Omental fat pad (tissue), 4 donors: ENCODE measurements at places on chromosomes 5 and 9.

DNA sequence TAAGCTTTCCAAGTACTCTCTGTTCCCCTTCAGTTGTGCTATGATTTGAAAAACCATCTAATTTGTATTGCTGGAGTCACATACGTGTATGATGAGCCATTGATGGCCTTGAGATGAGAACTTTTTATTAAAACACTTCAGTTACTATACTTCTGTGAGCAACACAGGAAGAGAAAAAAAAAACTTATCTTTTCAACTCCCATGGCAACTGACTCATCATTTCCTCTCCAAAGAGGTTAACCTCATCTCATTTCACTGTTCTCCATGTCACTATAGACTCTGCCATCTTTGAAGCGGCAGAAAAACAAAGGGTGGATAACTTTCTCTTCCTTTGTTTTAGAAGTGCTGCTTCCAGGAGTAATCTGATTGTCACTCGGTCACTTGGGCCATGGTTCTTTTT is 104.3 kb upstream of the PCSK1 start:
- no peak for DNase-seq

- DNase-seq = no peak
Observed at GRCh38 chr5:53030893-53031292, 41.7 kb downstream of the ITGA2 start.

- no peak for DNase-seq
Observed at GRCh38 chr5:138659121-138659520, 83.9 kb upstream of the HSPA9 start.

- DNase-seq = no peak
Observed at GRCh38 chr5:171449426-171449825, 30.0 kb downstream of the FGF18 start.

GRCh38 chr5:94057655-94058054 is 316.3 kb upstream of the POU5F2 start:
- no peak for DNase-seq
